ENCODE measurements at places on chromosomes 1 and 21.

DNA sequence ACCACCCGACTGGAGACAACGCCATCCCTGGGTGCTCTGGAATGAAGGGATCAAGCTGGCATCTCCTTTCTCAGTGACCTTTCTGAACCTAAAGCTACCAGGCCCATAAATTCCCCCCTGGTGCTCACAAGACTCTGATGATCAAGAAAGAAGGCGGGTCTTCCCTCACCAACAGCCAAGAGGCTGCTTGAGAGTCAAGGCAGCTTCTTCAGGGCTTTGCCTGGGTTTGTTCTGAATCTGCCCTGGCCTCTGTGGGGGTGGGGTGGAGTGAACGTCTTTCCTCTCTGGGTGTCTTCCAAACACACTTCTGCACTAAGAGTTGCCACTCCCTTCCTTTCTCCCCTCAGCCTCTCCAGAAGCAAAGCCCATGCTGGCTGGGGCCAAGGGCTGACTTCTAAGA, 36.1 kb downstream of the CD247 start:
- DNase-seq = peak; percentile 54

- DNase-seq = no peak
Measured at GRCh38 chr1:99363531-99363930, 99.2 kb downstream of the PLPPR4 start.

DNA sequence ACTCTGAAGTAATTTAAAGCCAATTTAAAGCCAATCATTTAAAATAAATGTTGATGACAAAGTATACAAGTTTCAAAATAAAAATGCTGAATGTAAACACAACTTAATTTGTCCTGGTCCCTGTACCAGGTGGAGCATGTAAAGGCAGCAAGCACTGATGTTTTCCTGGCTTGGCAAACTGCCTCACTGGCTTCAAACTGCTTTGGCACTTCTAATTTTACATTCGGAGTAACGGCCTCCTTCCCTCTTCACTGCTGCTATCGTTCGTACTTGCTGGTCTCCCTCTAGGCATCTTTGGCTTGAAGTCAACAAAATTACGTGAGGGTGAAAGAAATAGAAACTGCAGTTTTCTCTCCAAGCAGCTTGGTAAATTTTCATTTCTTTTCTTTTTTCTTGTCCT, 287.9 kb downstream of the LTN1 start:
- peak; percentile 65 for DNase-seq

- no peak for DNase-seq
Measured at GRCh38 chr21:39788383-39788782, 43.4 kb downstream of the IGSF5 start.

- peak; percentile 88 for DNase-seq
Measured at GRCh38 chr1:234933475-234933874, 195.2 kb downstream of the TOMM20 start.
